CD4-positive, alpha-beta memory T cell (primary cell): ENCODE measurements at places on chromosomes 13 and 19. TPM values are rescaled to one million over a fixed set of nuclear protein-coding genes. Genes with fewer than 3 reads are reported as not detected.

GRCh38 chr19:12353375-12353774 is 12.1 kb downstream of the ZNF442 start:
- no peak for DNase-seq

GRCh38 chr19:2494447-2495129 is 18.7 kb downstream of the GADD45B start:
- DNase-seq = peak; percentile 33

- DNase-seq = no peak
Measured at GRCh38 chr19:55165952-55166529, 372 bp downstream of the DNAAF3 start.

DNA sequence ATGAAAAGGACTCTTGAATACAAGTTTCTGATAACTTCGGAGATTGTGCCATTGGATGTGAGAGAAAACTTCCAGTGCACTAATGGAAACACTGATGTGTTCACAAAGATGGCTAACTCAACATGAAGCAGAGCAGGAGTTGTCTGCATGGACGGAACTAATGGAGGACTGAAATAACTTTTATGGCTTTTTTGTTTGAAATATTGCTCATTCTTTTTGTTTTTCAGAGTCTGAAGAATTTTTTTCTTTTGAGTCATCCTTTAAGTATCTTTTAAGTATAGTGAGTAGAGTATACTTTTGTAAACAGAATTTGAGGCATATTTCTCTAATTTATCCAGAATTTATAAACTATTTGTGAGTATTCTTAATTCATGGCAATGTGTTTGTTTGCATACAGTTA is 25.7 kb downstream of the CRYL1 start:
- no peak for DNase-seq

The GAS6 gene
- 17.2 TPM for total RNA-seq

DNA sequence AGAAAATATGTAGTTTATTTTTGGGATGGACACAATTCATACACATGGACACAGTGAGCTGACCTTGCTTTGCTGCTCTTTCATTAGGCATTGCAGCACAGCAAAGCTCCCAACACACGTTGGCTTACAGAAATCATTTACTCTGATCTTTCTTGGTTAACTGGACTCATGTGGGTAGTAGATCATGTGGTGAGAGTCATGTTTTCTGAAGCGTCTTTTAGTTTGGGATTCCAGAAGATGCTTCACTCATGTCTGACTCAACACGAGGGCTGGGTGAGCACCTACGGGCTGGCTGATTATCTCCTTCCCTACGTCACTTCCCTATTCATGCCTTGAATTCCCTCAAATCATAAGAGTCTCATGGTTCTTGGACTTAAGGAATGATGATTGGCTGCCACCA is 12.1 kb upstream of the LGALS16 start:
- DNase-seq = no peak

The LYPD5 gene
- total RNA-seq = 0.49 TPM

DNA sequence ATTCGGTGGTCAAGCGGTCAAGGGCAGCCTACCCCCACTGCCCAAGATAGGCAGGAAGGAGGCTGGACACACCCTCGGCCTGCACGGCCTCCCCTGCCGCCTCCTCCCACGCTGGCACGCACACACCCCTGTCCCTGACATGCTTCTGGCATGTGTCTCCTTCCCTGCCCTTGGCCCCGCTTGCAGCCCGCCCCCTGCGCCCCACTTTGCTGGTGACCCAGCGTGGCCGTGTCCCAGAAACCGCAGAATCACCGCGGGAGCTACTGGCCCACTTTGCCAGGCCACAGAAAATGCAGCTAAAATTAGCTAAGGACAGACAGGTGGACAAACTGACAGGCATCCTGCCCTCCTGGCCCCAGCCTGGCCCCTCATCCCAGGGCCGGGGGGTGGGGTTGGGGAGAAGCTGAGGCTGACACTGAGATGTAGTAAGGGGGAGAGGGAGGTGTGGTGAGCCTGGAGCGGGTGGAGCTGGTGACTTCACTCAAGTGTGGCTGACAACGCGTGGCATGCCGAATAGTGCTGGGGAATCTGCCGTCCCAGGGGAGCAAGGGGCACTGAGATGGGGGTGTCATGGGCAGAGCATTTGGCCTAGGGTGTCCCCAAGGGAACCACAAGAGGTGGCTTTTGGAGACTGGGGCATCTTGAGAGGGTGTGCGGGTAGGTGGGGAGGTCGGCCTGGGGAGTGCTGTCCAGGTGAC is 2.4 kb downstream of the SHANK1 start:
- no peak for DNase-seq

The SPPL2B gene
- 82.8 TPM for total RNA-seq

The PEX11G gene
- 0.73 TPM for total RNA-seq

DNA sequence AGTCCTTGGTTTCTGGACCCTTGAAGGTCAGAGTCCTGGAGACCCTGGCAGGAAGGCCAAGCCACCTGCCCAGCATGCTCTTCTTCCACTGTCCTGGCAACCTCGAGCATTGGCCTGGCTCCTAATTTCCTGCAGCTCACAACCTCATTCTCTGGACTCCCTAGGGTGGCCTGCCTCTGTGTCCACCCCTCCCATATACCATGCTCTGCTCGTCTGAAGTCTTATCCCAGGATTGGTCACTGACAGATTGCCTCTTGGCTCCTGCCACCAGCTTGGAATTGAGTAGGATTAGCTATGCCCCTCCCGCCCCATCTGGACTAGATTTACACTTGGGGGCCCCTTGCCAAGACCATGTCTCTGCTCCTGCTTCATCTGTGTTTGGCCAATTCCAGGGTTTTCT is 17.1 kb upstream of the WASF3 start:
- DNase-seq = no peak

The EML2 gene
- total RNA-seq = 76.7 TPM

DNA sequence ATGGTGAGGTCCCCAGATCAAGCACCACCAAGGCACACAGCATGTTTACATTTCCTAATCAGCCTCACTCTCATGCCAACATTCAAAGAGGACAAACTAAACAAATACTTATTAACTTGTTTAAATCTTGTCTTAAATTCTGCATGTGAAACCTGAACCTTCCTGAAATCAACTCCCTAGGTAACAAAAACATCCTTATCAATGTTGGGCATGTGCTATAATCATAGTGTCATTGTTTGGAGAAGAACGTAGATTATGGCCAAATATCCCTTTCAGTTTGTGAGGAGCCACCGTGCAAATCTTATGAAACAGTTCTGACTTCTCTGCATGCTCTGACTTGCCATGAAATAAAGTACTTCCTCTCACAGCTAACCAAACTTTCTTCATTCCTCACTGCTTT is 123.8 kb downstream of the NDFIP2 start:
- no peak for DNase-seq

The KASH5 gene
- total RNA-seq = 0.23 TPM

DNA sequence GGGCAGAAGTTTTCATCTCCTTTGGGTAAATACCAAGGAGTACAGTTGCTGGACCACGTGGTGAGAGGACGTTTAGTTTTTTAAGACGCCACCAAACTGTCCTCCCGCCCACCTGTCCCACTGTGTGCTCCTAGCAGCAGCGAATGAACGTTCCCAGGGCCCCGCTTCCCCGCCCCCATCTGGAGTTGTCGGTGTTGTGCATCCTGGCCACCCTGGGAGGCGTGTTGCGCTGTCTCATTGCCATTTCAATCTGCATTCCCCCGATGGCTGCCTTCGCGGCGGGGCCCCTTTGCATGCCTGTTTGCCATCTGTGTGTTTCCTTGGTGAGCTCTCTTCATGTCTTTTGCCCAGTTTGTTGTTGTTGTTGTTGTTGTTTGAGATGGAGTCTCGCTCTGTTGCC is 76.1 kb downstream of the KDM4B start:
- DNase-seq = no peak

The IGFL2 gene
- 0.47 TPM for total RNA-seq

The TNNI3 gene
- total RNA-seq = not detected

- DNase-seq = peak; percentile 68
Measured at GRCh38 chr19:49333811-49334288, 1.4 kb upstream of the CD37 start.

The MAST1 gene
- total RNA-seq = not detected
